ENCODE measurements at places on chromosomes 12 and 14.

DNA sequence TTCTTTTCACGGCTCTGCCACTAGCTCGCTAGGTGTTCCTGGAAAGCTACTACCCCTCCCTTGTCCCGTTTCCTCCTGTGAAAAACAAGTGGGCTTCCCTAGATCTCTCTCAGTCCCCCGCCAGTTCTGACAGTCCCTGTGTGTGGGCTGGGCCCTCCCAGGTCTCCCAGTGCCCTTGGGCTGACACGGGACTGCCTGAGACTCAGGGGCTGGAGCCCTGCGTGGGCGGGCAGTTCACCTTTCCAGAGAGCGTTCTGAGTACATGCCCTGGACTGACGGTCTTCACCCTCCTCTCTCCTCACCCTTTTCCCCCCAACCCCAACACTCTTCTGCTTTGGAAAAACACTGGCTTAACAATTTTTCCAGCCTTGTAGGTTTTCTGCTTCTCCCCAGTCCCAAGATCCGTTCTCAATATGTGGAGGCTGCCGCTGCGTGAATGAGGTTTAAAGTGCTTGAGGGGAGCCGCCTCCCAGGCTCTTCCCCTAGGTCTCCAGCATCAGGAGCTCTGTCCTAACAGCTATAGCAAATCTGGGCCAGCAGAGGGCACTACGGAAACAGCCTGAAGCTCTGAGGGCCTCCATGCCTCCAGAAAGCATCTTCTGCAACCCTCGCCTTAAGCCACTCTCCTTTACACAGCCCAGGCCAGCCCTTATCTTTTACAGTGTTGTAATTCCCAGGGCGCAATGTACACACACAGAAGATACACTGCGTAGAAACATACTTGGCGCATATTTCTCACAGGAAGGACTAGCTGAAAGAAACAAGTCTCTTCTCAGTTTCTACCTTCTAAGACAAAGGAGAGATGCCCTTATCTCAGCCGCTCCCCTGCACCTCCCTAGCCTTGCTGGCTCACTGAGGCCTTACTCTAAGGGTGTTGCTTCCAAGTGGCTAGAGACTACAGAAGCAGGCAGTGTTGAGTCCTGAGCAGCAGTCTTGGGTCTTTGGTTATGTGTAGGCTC is 10.4 kb upstream of the DCD start:
- peak; percentile 8 for DNase-seq

GRCh38 chr12:71220260-71220659 is 62.5 kb upstream of the TSPAN8 start:
- no peak for DNase-seq

- DNase-seq = no peak
These were observed 7.4 kb downstream of the ASPG start for GRCh38 chr14:104092931-104093365.

GRCh38 chr14:100400115-100400514 is 77.0 kb downstream of the SLC25A47 start:
- no peak for DNase-seq

DNA sequence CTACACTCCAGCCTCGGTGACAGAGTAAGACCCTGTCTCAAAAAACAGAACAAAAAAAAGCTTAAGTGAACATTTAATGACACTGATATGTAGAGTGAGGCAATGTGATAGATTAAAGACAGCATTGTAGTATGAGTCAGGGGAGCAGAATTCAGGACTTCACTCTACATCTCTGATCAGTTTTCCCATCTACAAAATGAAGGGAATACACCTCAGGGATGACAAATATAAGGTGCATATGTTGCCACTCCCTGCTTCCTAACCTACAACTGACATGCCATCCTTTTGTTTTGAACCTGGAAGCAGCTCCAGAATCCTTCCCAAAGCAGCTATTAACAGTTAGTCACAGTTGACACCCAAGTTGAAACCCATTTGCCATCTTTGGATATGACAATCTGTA is 30.9 kb upstream of the STRN3 start:
- DNase-seq = no peak

DNA sequence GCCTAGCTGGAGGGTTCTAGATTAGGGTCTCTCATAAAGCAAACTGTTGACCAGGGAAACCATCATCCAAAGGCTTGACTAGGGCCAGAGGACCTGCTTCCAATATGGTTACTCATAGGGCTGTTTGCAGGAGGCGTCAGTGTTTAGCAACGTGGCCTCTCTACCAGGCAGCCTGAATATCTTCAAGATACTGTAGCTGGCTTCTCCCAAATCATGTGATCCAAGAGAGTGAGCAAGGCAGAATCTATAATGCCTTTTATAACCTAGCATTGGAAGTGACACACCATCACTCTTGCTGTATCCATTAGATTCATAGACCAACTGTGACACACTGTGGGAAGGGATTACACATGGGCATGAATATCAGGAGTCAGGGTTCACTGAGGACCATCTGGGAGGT is 17.3 kb downstream of the TPH2 start:
- DNase-seq = no peak

DNA sequence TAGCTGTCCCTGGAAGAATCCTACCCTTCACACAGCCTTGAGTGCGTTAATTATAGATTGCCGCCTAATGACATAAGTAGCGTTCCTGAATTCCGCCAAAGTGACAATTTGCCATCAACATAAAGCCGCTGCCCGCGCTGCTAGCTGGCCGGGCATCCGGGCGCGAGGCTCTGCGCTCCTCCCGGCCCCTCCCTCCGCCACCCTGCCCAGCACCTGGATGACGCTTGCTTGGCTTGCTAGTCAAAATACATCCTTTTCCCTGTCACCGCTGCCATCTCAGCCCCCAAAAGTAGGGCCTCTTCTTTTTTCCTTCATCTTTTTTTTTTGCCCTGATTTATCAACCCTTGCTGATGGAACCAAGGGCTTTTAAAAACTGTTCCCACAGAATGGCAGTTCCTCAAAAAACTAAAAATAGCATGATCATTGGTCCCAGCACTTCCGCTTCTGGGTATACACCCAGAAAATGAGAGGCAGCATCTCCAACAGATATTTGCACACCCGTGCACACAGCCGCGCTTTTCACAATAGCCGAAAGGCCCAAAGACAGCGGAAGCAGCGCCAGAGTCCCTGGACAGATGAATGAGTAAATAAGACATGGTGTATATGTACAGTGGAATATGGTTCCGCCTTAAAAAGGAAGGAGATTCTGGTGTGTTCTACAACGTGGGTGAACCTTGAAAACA is 235.2 kb downstream of the BCL11B start:
- no peak for DNase-seq

GRCh38 chr14:74867673-74868072 is 8.3 kb downstream of the PROX2 start:
- no peak for DNase-seq
